ENCODE measurements at places on chromosomes 11 and 22. TPM values are rescaled to one million over a fixed set of nuclear protein-coding genes. Genes with fewer than 3 reads are reported as not detected.

The MEI1 gene
- 53.8 TPM for total RNA-seq

DNA sequence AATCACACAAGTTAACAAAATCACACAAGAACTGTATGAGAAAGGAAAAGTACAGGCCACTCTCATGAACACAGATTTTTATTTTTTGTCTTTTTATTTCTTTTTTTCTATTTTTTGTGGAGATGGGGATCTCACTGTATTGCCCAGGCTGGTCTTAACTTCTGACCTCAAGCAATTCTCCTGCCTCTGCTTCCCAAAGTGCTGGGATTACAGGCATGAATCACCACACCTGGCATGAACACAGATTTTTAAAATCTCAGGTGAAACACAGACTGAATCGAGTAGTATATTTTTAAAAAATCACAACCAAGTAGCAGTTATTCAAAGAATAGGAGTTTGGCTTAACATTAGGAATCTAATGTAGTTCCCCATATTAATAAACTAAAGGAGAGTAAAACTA is 18.3 kb downstream of the RNF169 start:
- DNase-seq: no peak

GRCh38 chr22:46062971-46063631 is 86.1 kb upstream of the WNT7B start:
- DNase-seq: no peak

DNA sequence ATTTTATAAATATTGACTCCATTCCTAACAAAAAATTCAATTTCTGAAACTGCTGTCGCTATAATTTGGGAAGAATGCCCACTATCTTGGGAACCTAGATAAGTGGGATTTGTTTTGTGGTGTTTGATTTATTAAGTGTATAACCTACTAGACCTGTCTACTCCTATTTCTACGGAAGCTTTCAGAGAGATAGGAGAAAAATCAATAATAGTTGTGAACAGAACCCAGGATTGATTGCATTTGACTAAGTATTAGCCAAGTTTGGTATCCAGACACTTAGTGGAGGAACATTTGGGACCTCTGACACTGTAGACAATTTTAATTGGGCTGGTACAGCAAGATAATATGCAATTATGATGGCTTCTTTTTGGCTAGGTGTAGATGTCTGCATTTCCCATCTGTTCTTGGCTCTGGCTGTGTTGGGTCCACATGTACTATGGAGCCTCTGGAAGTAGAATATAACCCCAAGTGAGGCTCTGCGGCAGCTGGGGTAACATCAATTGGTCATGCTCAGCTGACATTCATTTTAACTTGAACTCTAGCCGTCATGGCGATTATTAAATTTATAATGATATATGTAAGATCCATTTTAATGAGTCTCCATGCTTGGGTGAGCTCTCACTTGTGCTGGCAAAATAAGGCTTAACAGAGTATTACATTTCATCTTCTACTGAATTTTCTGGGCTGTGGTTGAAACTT is 111.5 kb upstream of the E2F8 start:
- no peak for DNase-seq

DNA sequence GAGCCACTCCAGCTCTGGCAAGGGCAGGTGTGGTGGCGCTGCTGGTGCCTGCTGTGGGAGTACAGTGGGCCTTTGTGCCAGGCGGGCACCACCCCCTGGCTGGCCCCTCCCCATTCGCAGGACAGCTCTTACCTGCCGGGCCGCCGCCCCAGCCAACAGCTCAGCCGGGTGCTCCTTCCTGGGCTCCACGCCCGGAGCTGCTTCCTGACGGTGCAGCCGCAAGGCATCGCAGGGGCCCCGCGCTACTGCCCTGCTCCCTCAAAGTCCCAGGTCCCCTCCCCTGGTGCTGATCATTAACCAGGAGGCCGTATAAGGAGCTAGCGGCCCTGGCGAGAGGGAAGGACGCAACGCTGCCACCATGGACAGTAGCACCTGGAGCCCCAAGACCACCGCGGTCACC is at the start of gene SLC5A1:
TSS of gene SLC5A1 (plus strand) at position 338 of the 400 bp plus-strand sequence. CDS start at position 359, 21 bp downstream.
- no peak for DNase-seq

The CCDC81 gene
- 0.63 TPM for total RNA-seq

Data from T-helper 17 cell (primary cell).